ENCODE measurements at places on chromosomes 4 and X.

DNA sequence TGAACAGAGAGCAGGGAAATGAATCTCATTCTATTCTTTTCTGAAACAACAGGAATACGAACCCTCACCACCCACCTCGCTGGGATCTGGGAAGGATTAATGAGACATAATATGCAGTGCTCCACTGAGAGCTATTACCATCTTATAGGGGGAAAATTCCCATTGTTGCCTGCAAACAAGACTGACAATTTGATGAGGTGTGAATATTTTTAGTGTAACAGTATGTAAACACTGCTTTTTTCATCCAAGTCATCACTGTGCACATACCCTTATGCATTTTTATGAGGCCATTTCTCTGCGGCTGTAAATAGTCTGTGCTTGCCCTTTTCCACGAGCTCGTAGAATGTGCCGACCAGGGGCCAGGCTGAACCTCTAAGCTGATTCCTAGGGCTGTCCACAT, 285.6 kb upstream of the CPEB2 start:
- no peak for DNase-seq

- DNase-seq: no peak
These were observed 85.0 kb upstream of the ADRA2C start for GRCh38 chr4:3681191-3681590.

GRCh38 chrX:43860646-43861370, 21.4 kb downstream of the MAOB start:
- no peak for DNase-seq

GRCh38 chrX:2652106-2652505, 39.0 kb upstream of the CD99 start:
- DNase-seq: no peak

DNA sequence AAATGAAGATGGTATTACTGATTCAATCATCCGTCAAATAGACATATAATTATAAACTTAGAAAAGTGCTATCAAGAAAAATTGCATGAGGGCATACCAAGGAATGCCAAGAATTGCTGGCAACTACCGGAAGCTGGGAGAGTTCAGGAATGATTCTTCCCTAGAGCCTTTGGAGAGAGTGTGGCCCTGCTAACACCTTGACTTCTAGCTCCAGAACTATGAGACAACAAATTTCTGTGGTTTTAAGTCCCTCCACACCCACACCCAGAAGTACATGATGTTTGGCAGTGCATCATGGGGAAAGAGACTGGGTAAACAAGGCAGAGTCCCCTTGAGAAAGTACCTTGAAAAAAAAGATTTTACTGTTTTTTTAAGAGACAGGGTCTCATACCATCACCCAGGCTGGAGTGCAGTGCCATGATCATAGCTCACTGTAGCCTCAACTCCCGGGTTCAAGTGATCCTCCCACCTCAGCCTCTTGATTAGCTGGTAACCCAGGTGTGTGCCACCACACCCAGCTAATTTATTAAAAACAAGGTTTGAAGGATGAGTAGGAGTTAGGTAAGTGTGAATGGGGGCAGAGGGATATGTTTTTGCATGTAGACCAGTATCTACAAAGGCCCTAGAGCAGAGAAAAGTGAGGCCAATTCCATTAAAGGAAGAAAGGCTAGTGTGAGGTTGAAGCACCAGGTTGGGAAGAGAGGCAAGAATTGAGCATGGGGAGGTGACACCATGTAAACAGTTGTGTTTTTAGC, 53.1 kb downstream of the GSX2 start:
- DNase-seq: no peak

DNA sequence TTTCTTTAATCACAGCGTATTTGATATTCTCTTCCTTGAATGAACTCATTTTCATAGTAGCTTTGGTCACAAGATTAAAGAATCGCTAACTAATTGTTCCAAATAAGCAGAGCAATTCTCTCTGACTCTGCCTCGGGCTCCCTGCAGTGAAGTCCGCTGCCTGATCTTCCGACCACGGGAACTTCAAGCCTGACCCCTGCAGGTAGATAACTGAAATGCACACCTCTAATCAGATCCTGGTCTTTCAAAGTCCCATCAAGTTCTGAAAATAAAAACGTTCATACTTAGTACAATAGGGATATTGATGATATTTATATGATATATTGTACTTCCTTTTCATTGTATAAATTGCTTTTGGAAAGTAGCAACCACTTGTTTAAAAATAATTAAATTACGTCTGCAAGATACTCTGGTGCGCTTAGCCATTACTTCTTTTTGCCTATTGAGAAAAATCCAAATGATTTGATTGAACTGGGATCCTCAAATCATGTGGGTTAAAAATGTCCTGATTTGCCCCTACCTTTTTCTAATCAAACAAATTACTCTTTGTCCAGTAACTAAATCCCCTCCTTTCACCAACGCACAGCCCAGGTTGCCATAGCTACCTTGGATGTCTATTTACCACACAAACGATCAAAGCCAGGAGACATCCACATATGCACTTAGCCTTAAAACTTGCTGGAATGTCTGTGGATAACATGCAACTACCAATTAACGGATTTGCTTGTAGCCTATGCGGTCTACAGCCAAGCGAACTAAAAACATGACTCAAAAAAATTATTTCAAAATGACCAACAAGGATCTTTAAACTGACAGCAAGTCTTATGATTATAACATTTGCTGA, 4.2 kb downstream of the MID1 start:
- no peak for DNase-seq

DNA sequence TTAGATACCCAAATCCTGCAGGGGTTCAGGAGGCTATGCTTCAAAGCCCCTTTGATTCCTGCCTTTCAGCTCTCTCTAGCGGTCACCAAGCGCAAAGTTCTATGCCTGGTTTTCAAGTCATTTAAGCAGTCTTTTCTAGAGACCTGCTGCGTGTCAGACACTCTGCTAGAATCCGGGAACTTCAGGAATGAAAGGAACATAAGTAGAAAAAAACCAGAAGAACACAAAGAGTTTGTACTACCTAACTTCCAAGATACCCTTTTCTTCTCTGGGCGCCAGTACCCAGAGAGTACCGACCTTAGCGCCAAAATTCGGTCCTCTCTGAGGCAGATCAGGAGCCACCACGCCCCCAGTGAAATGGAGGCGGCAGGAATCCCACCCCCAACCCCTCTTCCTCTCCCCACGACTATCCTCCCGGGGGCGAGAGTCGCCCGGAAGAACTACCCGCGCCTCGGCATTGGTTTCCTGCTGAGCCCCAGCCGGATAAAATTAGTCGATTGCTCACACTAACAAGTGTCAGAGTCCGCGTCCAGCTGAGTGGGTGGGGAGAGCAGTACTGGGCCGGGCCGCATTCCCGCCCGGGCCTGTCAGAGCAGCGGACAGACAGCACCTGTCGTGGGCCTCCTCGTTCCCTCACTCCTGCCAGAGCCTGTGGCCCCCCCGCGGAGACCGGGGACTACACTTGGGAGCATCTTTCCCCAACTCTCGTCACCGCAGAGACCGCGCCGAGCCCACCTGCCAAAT, 78.8 kb downstream of the RLIM start:
- no peak for DNase-seq

DNA sequence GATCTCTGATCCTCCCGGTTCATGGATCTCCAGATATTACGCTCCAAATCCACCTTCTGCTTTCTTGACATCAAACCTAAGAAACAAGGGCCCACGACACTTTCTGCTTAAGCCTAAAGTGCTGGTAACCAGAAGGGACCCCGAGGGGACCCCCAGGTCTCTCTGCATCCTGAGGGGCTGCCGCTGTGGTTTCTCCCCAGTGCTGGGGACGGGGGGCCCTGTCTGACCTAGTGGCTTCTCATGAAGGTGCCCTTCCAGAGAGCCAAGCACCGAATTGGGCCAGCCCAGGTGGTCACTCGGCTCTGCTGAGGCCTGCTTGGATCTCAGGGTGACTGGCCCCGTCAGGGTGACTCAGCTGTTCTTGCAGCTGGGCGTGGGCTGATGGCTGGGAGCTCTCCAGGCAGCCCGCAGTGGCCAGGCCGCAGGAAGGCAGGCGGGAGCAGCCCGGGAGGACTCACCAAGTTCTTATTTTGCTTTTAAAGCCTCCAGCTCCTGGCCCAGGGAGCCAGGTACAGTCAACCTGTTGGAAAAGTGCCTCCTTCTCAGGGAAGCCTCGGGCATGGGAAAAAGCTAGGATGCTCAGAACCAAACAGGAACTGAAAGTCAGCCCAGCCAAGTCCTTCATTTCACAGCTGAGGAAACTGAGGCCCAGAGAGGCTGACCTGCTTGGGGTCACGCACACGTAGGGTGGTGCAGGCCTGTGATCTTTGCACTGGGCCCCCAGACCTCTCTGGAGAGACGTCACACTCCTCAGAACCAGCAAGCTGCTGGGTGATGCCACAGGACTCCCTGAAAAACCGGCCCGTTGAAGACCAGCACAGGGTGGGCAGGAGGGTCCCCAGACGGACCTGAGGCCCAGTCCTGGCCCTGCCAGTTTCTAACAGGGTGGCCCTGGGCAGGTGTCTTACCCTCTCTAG, 16.7 kb downstream of the BLOC1S4 start:
- no peak for DNase-seq

DNA sequence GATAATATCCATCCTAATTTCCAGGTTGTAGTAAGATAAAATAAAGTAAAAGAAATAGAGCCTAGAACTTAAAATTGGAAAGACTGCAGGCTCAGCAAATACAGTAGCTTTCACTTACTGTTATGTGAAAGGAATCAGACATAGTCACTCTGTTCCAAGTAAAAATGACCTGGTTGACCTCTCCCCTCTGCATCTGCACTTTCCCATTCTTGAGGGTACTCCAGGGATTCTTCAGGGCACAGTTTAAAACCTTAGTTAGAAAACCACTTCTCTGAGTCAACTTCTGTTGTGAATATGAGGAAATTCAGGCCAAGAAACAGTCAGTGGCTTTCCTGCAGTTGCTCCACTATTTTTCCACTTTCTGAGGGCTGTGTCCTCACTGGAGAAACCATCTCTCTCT, 42.9 kb downstream of the FRAS1 start:
- DNase-seq: no peak

- no peak for DNase-seq
These were observed 56.7 kb upstream of the RASSF6 start for GRCh38 chr4:73676861-73677323.

DNA sequence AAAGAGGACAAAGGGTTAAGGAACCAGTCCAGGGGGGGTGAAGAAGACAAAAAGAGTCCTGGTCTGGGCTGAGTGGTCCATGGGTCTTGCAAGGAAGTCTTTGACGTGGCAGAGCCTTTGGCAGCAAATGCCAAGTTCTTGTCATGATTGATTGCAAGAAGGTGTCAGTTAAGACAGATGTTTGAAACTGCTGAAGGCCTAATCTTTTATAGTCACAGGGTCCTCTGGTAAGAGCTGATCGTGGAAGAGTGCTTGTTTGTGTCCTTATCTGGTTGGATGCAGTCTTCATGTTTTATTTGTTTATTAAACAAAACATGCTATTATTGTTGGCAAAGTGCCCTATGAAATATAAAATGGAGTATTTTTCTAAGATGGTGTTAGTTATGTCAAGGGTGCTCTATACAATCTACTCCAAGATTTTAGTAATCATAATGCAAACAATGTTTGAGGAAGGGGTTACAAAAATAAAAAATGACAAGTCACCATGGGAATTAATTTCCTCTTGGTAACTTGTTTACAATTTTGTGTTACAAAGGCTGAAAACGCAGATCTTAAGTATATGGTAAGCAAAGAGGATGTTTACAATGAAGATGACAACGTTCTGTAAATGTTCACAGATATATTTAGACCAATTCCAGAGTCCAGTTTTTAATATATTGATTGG, 85.9 kb downstream of the MAGED4 start:
- no peak for DNase-seq

- no peak for DNase-seq
These were observed 9.8 kb upstream of the DCLK2 start for GRCh38 chr4:150068300-150068960.

DNA sequence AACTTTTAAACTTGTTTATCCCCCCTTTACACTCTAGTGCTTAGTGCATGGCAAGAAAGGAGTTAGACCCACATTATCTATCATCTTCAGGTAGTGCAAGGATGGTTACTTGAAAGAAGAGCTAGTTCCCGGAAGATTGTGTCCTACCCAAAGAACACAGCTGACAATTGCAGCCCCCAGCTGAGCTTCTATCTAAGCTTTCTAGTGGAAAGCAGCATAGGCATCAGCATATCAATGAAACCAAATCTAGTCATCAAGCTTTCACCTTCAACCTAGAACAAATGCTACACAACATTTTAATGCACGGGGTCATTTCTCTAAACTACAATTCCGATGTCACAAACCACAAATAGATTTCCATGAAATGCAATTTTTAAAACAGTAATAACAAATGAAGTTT, 88.9 kb upstream of the TFDP3 start:
- no peak for DNase-seq

GRCh38 chr4:21320034-21320433, 619.8 kb downstream of the PACRGL start:
- DNase-seq: no peak

DNA sequence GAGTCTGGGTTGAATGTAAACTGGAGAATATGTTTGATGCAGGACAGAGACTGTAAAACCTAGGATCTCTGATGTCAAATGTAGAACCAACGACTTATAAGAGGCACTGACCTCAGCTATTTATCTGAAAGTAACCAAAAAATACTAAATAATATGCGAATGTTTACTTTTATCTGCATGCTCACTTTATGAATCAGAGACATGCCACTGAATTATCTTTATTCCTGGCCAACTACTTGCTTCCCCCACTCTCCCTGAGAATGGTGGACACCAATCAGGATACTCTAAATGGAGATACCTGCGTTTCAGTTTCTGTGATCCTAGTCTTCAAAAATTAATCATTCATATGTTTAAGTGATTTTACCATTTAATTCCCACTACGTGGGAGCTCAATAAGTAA, 1038.4 kb upstream of the PABPC4L start:
- DNase-seq: no peak

- DNase-seq: no peak
These were observed 214.6 kb upstream of the FAM241A start for GRCh38 chr4:111930659-111931058.

GRCh38 chr4:128424527-128425497, 137.2 kb upstream of the PGRMC2 start:
- DNase-seq: no peak

DNA sequence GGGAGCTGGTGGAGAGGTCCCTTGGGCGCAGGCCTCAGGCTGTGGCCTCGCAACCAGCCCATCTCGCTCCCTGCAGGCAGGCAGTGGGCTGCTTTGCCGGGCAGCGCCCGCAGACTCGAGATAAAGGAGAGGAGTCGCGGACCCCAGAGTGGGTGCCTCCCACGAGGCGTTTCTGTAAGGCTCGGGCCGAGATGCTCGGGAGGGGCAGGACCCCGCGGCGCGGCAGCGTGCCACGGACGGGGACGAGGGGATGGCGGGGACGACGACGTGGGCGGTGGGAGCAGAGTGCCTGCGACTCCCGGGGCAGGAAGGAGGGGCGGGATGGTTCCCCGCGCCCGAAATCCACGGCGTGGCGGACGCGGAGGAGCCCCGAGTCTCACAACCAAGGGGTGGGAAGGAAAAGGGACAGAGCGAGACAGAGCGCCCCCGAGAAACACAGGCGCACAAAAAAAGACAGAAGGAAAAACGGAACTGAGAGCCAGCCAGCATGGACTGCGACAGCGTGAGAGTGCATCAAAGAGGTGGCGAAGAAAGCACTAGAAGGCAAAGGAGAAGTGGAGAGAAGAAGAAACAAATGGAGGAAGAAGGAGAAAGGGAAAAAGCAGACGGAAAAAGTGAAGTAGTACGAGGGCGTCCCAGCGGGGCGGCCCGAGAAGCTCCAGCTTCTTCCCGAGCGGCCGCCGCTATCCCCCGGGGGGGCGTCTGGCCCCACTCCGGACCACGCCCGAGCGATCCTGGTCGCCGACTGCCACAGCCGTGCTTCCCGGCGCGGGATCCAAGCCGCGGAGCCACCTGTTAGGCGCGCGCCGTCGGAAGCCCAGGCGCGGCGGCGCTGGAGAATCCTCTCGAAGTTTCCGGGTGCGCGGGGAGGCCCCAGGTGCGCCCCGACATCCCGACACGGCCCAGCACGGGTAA, 1.5 kb downstream of the BEND4 start:
- DNase-seq: no peak

Data from stimulated activated CD8-positive, alpha-beta memory T cell treated with anti-CD3 and anti-CD28 coated beads, Interleukin-4, amount 100 ng/mL, for 4 hours (primary cell).